ENCODE measurements at places on chromosomes 5 and 9. TPM values are rescaled to one million over a fixed set of nuclear protein-coding genes. Genes with fewer than 3 reads are reported as not detected.

Gene SLCO6A1
- total RNA-seq = not detected

Gene CAPSL
- not detected for total RNA-seq

Gene DMRT3
- total RNA-seq = not detected

Gene IL7R
- total RNA-seq = 332 TPM

Gene CDC20B
- total RNA-seq = 0.17 TPM

Gene LIX1
- not detected for total RNA-seq

Gene RLN2
- total RNA-seq = 2.4 TPM

Gene SEMA5A
- 0.05 TPM for total RNA-seq

Gene EIF4EBP3
- 10.3 TPM for total RNA-seq

Gene ZNF169
- 8.9 TPM for total RNA-seq

Gene F12
- 0.22 TPM for total RNA-seq

Gene FAM53C
- 23.9 TPM for total RNA-seq

Gene SPATA31C1
- total RNA-seq = not detected

Gene RNF130
- total RNA-seq = 4.8 TPM

Gene DDX4
- 0.83 TPM for total RNA-seq

Gene LCN9
- total RNA-seq = not detected

Gene LHX2
- not detected for total RNA-seq

Gene PRRX2
- 1.5 TPM for total RNA-seq

Gene OMD
- total RNA-seq = not detected

Gene SIT1
- total RNA-seq = 218 TPM

Gene BARX1
- total RNA-seq = not detected

Gene F2R
- 12.8 TPM for total RNA-seq

Gene PCDHGA12
- 0.12 TPM for total RNA-seq

Gene ADGRV1
- total RNA-seq = 0.05 TPM

Gene BTNL9
- not detected for total RNA-seq

Gene PLAC8L1
- total RNA-seq = 0.96 TPM

Gene PDE8B
- not detected for total RNA-seq

Gene IL13
- total RNA-seq = 130 TPM

Gene PCAT7
- total RNA-seq = not detected

Gene QRFP
- total RNA-seq = not detected

Gene SLC46A2
- not detected for total RNA-seq
